Sciatic nerve (tissue), 2 donors: ENCODE measurements at places on chromosomes 16 and 17. TPM values are rescaled to one million over a fixed set of nuclear protein-coding genes. Genes with fewer than 3 reads are reported as not detected.

Gene SCGB1C2
- total RNA-seq = not detected

DNA sequence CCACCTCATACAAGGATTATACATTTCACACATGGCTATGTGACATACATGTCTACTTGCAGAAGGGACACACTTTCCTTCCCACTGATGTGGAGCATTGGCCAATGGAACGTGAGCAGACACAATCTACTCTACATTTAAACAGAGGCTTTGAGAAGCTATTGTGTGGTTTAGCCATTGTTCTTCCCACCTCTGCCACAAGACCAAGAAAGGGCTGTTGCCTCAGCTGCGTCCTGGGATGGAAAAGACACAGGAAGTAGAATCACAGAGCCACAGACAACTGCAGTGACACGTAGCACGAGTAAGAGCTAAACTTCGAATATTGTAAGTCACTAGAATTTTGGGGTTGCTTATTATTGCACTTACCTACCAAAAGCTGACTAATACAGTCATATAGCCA is 33.3 kb downstream of the PRKCB start:
- no peak for DNase-seq

DNA sequence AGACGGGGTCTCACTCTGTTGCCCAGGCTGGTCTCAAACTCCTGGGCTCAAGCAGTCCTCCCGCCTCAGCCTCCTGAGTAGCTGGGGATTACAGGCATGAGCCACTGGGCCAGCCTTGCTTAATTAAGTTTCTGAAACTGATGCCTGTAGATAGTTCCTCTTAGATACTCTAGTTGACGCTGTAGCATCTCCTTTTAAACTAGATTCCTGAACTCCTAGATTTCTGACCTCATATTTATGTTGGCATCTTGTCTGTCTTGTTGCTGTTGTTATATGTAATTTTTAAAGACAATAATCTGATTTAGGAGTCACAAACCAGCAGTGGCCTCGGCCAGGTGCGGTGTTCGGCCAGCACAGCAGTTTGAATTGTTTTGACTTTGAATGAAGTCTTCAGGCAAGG is 37.5 kb downstream of the DHRS7B start:
- DNase-seq = no peak

GRCh38 chr16:77899416-77899815 is 111.1 kb downstream of the VAT1L start:
- DNase-seq = no peak

DNA sequence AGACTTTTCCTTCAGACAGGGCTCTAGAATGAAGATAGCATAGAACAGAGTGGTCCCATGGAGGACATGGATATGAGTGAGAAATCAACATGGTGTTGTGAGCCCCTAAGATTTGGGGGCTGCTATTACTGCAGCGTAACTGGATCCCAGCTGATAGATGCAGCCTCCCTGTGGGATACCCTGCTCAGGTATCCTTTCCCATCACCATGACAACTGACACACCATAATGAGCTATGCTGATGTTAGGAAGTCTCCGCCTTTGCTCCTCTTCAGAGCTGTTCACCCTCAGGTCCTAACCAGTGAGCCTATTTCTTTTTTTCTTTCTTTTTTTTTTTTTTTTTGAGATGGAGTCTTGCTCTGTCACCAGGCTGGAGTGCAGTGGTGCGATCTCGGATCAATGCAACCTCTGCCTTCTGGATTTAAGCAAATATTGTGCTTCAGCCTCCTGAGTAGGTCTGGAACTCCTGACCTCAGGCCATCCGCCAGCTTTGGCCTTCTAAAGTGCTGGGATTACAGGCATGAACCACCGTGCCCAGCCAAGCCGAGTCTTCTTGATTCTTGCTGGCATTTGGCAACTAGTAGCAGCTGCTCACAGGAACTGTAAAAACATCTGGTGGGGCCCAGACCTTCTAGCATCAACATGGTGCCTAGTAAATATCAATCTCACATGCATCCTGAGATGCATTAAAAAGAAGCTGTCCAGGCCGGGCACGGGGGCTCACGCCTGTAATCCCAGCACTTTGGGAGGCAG is 17.1 kb downstream of the STX4 start:
- DNase-seq = no peak

DNA sequence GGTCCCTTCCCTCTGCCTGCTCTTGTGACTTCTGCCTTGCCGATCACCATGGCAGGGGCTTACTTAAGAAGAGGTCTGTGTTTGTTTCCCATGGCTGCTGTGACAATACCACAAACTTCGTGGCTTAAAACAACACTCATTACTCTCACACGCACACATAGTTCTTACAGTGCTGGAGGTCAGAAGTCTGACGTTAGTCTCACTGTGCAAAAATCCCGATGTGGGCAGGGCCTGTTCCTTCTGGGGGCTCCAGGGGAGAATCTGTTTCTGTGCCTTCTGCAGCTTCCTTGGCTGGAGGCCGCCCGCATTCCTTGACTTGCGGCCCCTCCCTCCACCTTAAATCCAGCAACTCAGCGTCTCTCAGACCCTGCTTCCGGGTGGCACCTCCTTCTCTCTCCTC is 249.2 kb upstream of the GSE1 start:
- no peak for DNase-seq

Gene PAFAH1B1
- 160 TPM for total RNA-seq

- no peak for DNase-seq
Observed at GRCh38 chr17:41332239-41332638, 16.7 kb upstream of the KRTAP17-1 start.

- no peak for DNase-seq
Observed at GRCh38 chr16:20940871-20941635, 40.5 kb downstream of the LYRM1 start.

DNA sequence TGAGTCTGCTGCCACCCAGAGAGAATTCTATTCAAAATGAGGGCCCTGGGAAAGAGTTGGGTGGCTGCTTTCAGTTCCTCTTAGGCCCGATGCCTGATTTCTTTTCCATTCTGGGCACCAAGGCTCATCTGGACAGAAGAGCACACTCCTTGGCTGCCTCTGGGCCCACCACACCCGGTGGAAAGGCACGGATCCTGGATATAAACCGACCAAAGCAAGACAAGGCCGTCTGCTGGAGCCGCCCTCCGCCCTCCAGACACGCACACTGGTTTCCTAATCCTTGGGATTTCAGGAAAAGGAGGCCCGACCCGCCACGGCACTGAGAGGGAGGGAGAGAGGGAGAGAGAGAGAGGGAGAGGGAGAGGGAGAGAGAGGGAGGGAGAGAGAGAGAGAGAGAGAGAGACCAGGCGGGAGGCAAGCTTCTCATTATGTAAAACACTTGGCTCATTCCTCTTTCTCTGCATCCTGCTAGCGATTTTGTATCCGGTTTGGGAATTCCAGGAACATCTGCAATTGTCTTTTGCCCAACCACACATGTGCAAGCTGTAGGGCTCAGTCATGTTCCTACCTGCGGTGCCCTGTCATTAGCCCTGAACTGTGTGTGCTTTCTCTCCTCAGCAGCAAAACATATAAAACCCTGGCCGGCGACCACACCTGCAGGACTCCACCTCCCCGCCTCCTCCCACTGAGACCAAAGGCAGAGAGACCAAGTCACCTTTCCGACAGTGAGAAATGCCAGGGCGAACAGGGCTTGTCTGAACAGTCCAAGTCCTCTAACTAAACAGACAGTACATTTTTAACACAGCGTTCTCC is 347.2 kb downstream of the SOX9 start:
- peak; percentile 71 for DNase-seq

DNA sequence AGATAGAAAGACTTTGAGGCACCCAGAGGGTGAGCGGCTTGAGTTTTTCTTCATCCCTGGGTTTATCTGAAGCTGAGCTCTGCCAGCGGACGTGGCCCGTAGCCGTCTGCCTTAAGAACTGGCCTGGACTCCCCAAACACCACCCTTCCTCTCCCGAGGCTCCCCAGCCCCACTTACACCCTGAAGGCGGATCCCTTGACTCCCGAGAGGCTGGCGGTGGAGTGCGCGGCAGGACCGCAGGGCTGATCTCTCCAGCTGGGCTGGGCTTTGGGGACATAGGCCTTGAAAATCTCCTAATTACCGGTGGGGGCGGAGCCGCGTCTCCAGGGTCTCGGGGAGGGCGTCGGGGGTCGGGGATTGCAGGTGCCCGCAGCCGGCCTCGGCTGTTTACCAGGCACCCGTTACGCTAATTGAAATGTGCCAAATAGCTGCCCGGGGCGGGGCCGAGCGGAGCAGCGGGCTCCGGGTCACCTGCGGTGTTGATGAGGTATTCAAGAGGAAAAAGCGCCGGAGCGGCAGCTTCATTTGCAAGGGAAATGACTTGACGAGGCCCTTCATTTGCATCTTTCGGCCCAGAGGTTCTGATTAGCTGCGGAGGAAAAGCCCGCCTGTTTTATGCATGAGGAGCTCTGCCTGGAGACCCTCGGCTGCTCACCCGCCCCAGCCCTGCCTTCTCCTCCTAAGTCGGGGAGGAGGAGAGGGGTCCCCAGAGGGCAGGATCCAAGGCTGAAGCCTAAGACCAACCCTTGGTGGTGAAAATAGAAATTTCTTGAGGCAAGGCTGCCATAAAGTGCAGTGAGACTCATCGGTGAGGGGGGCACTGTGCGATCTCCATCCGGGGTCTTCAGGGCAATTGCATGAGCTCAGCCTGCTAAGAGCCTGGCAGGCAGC is 100.7 kb downstream of the MGAT5B start:
- DNase-seq = no peak

Gene RGS11
- 48.9 TPM for total RNA-seq

DNA sequence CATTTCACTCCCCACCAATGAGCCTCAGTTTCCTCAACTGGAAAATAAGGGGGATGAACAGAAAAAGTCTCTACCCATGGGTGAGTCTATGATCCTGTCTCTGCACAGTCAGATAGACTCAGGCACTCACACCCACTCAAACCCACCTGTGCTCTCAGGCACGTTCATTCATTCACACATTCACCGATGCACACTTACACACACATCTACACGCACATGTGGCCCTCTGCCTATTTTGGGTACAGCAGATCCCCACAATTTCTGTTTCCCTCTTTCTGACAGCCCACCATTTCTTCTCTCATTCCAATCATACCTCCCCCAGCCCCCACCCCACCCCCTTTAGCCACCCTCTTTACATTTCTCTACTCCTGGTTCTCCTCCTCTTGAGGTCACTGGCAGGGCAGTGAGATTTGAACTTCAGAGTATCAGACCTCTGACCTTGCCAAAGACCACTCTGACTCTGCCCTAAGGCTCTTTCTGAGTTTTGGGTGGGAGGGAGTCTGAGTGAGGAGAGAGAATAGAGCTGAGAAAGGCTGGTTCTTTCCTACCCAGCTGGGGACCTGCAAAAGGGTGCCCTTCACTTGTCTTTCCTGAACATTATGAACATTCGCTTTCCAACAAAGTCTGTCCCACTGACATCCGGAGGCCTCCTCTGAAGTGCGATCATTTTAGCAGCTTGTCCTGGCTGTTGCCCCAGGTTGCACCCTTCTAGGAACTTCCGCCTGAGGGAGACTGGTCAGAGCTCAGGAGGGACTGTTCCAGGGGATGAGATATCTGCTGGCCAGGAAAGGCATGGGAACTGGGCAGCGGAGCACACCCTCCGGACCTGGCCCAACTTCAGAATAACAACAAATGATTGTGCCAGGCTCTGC is 10.1 kb upstream of the COL1A1 start:
- DNase-seq = no peak

Gene CD300LF
- 2.5 TPM for total RNA-seq

Gene CCL16
- 1.1 TPM for total RNA-seq

Gene MFAP4
- total RNA-seq = 115 TPM

GRCh38 chr16:68370581-68371275 is 59.9 kb downstream of the PRMT7 start:
- no peak for DNase-seq

Gene HELZ
- total RNA-seq = 86.0 TPM

- DNase-seq = no peak
Observed at GRCh38 chr16:51621610-51622009, 470.5 kb upstream of the SALL1 start.

DNA sequence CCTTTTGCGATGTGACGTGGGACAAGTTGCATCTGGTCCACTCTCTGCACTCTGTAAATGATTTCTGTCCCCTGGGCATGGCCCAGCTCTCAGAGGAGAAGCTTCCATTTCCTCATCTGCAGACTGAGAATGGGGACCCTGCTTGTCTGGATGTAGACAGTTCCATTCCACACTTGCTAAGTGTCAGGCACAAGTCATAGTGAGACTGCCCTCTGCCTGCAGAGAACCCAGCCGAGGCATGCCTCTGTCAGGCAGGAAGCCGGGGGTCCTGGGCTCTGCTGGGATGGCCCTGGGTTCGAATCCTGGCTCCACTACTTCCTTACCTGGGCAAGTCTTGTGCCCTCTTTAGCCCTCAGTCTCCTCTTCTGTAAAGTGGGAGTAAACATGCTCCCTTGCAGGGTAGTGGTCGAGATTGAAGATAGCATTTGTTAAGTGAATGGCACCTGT is 4.1 kb downstream of the MAP2K3 start:
- no peak for DNase-seq

- DNase-seq = no peak
Observed at GRCh38 chr17:10336393-10336792, 36.4 kb downstream of the MYH13 start.

Gene KRT33B
- total RNA-seq = not detected

- no peak for DNase-seq
Observed at GRCh38 chr17:696369-696768, 18.3 kb downstream of the VPS53 start.

- DNase-seq = no peak
Observed at GRCh38 chr17:76090517-76091129, 11.6 kb downstream of the ZACN start.

Gene CENPV
- 8.7 TPM for total RNA-seq

DNA sequence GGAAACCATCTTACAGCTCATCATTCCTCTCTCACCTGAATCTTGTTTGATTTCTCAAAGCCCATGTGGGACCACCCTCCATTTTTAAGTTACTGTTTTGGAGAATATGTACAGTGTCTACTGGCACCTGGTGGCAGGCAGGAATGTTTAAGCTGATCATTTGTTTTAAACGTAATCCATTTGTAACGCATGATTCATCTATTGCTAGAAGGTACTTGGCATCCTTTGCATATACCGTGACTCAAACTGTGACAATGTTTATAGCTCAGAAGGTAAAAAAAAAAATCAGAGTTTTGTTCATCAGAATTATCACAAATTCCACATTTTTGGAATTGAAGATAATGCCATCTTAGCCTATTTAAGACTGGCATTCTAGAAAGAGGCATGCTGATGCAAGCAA is 1007.5 kb upstream of the EEF2KMT start:
- no peak for DNase-seq

Gene RNF157
- total RNA-seq = 15.8 TPM

GRCh38 chr17:14922411-14922810 is 342.7 kb downstream of the PMP22 start:
- DNase-seq = no peak

Gene ATP2A1
- 0.89 TPM for total RNA-seq

Gene BCO1
- not detected for total RNA-seq

GRCh38 chr17:33561569-33562334 is 268.7 kb upstream of the ASIC2 start:
- no peak for DNase-seq

- no peak for DNase-seq
Observed at GRCh38 chr16:25434064-25434463, 176.4 kb upstream of the ZKSCAN2 start.

Gene TMEM238L
- total RNA-seq = not detected

Gene EVPL
- total RNA-seq = 1.2 TPM

- no peak for DNase-seq
Observed at GRCh38 chr17:17818088-17818526, 18.7 kb downstream of the SREBF1 start.

Gene CYB5D1
- total RNA-seq = 13.3 TPM

Gene CIBAR2
- not detected for total RNA-seq

Gene KRTAP4-6
- not detected for total RNA-seq

Gene ARL4D
- 94.0 TPM for total RNA-seq

GRCh38 chr17:29642171-29642611 is 19.5 kb upstream of the CORO6 start:
- DNase-seq = no peak
